ENCODE measurements at places on chromosomes 16 and 17.

GRCh38 chr16:11613381-11614303 lies 26.9 kb upstream of the LITAF start:
- DNase-seq: no peak

DNA sequence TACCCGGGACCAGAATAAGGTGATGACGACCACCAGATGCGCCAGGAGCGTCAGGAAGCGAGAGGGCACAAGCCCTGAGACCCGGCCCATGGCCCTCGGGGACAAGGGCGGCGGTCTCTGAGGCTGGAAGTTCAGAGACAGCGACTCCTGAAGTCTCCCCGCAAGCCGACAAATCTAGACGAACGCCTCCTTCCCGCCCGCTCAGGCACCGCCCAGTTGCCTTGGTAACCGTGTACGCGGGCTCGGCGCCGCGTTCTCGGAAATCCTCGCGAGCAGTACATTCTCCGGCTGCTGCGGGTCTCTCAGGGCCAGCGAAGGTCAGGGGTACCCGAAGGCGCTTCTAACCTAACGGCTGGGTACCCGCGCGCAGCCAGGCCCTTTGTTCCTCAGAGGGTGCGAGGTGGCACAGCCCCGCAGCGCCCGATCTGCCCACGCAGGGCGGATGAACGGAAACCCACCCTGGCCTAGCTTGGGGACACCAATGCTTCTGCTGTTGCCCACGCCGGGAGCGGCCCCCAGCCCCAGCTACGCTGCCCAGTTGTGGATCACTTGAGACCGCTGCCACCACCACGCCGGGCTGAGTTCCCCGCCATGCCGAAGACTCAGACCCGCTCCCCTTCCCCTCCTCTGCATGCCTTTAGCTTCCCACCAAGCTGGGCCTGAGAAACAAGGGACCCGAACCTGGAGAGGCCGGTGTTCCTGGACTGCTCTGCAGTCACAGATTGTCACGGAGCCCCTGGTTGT lies at the start of gene TMEM107:
TSS of gene TMEM107 (minus strand) at position 184 of the 744 bp plus-strand sequence. CDS start at position 90, 94 bp downstream.
- peak; percentile 95 for DNase-seq

- peak; percentile 46 for DNase-seq
These were observed 15.6 kb downstream of the QPRT start for GRCh38 chr16:29694384-29695195.

DNA sequence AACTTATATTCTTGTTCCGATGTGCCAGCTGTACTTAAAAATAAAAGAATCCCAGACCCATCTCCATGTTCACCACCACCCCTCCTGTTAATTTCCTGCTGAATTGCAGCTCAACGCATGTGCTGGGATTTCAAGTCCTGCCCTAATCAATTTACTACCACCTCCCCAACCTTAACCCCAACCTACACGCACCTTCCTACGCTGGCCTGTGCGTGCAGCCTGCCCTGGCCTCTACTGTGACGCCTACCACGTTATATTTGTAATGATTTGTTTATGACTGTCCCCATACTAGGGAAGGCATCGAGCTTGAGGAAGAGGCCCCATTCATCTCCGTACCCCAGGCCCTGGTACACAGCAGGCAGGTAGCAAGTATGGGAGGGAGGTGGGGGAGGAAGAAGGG lies 251.1 kb downstream of the MRTFB start:
- no peak for DNase-seq

- no peak for DNase-seq
These were observed 2.4 kb downstream of the MBTD1 start for GRCh38 chr17:51257150-51258081.

DNA sequence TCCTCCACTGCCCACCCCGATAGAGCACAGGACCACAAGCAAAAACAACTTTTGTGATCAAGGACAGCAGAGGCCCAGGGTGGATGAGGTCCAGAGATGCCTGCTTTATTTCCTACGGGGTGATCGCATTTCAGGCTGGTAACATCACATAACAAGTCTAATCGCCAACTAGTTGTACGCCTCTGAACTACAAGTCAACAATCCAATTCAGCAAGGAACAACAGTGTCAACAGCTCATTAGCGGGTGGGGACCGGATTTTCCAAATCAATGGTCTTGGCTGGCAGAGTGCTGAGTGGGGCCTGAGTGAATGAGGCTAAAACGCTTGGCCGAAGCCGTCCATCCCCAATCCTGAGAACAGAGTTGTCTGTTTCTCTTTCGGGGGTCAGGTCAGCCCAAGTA lies 17.1 kb downstream of the MRM3 start:
- DNase-seq: peak; percentile 43

DNA sequence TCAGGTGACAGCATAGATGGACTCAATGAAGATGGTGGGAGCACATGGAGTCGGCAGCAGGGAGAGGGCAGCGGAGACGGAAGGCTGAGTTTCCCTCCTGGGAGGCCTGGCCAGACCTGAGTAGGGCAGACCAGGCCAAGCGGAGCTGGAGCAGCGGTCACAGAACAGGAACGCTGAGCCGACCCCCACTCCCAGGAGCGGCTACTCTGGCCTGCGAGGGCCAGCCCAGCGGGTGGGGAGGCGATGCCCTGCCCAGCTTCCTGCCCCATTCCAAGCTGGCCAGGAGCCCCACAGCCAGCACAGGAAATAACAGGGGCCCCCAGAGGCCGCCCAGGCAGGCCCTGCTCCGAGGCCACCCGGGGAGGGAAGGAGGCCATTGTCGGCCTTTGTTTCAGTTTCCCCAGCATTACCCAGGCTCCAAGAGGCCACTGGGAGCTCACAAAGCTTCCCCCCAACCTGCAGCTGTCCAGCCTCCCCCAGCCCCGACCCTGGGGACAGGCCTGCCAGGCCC lies 79.8 kb downstream of the ZNF423 start:
- peak; percentile 89 for DNase-seq

- no peak for DNase-seq
These were observed 83.7 kb downstream of the SALL1 start for GRCh38 chr16:51067352-51067751.

DNA sequence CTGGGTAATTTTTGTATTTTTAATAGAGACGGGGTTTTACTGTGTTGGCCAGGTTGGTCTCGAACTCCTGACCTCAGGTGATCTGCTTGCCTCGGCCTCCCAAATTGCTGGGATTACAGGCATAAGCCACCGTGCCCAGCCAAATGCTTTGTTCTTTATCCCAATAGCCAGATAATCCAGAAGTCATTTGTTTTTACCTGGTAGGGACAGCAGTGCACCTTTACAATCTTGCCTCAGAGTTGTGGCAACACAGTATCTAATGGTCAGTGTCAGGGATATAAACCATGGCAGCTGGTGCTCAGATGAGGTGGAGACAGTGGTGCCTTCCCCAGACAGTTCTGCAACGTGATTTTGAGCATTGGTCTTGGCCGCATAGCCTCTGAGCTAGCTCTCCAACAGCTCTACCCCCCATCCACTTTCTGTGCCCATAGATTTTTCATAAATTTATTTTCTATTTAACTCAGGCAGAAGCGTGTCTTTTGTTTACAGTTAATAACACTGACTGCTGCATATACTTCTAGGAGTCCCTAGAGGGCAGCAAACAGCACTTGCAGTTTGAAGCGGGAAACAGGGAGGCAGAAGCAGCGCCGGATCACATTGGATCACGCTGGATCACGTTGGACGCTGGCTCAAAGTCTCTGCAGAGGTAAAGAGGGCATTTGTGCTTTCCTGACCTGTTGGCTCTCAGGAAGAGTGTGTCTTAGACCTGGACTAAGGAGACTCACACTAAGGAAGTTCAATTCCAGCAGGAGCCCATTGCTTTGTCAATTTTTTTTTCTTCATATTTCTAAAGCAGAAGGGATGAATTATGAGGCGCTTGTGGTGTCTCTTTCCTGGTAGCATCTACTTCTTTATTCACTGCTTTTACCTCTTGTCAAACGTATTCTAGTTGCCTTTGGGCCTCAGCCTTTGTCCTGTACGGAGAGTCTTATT lies 5.1 kb upstream of the GGT6 start:
- peak; percentile 82 for DNase-seq

DNA sequence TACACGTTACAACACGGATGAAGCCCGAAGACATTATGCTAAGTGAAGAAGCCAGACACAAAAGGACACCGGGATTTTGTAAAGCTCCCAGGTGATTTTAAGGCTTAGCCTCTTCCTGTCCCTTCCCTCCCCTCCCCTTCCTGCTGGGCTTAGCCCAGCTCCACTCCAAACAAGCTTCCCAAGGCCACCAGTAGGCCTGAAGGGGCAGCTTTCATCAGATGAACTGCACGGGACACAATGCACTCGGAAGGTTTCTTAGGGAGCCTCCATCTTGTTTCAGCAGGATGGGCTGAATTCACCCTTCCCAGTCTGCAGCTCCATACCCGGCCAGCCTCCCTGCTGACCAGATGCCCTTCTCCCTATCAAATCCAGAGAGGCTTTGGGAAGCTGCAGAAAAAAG lies 10.4 kb downstream of the MEFV start:
- no peak for DNase-seq

GRCh38 chr17:43588664-43589435 lies 42.7 kb upstream of the ETV4 start:
- DNase-seq: no peak

DNA sequence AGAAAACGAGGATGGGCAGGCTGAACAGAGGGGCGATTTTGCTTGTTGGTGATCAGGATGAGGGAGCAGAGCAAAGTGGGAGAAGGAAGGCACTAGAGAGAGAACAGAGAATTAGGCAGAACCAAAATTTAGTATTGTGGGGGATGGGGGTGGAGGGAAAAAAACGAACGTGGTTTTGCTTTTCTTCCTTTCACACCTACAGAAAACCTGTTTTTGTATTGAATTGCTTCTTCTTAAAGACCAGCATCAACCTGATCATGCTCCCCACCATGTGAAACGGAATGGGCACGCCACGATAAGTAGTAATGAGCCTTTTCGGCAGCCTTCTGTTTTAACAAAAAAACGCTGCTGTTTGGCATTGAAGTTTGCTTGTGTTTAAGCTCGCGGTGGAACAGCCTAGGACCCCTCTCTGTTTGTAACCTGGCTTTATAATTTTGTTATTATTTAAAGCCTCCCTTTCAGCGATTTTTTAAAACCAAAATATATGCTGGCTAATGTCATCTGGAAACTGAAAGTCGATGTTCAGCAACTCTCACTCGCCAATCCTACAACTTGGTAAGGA lies 36.8 kb downstream of the ERCC4 start:
- DNase-seq: no peak

DNA sequence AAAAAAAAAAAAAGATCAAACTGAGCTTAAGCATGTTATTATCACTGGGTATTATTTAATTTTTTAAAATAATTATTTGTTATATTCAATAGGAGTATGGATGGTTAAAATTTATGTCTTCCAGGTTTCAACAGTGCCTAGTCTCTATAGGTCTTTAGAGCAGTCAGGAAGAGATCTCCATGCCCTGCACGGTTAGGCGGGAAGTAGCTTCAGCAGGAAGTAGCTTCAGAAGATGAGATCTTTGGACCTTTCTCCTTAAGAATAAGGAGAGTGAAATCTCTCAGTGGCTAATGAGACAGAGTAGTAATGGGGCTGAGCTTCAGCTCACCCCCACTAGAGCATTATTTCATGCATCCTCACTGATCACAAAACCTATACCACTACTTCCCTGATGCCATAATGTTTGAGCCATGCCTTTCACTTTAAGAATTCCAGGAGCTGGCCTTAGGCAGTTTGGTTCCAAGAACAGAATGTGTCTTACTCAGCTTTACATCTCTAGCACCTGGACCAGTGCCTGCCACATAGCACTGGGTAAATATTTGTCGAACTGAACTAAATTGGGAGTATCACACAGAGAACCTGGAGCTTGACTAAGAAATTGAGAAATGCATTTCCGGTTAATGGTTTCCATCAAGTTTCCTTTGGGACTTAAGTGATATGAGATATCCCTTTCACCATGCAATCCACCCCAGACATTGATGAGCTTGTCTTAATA lies 43.5 kb downstream of the SCPEP1 start:
- no peak for DNase-seq

GRCh38 chr16:19375561-19376158 lies 42.0 kb upstream of the TMC5 start:
- DNase-seq: peak; percentile 77

GRCh38 chr17:38667099-38667786 lies 7.5 kb downstream of the EPOP start:
- DNase-seq: peak; percentile 88

DNA sequence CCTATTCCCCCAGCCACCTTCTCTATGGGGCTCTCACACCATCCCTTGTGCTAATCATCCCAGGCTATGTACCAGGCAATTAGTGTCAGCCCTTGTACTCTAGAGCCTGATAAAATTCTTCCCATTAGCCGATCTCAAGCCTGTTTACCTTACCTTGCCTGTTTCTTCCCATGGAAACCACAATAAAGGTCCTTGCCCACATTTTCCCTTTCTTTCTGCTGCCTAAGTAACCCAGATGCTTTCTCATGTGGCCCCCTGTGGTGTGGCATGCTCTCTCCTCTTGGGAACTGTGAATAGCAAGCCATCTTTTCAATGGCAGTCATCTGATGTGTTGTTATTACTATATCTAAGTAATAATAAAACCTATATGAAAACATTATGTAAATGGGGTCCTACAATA lies 265.8 kb upstream of the ELAC2 start:
- no peak for DNase-seq

- no peak for DNase-seq
These were observed 208.8 kb upstream of the NLRP1 start for GRCh38 chr17:5793157-5793556.

DNA sequence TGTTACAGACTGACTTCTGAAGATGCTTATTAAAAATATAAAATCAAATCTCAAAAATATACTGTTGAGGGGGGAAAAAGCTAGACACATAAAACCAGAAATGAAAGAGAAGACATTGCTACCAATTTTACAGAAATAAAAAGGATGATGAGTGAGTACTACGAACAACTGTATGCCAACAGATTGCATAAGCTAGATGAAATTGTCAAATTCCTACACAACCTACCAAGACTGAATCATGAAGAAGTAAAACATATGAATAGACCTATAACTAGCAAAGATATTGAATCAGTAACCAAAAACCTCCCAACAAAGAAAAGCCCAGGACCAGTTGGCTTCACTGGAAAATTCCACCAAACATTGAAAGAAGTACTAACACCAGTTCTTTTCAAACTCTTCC lies 3.5 kb upstream of the CAPNS2 start:
- DNase-seq: no peak

DNA sequence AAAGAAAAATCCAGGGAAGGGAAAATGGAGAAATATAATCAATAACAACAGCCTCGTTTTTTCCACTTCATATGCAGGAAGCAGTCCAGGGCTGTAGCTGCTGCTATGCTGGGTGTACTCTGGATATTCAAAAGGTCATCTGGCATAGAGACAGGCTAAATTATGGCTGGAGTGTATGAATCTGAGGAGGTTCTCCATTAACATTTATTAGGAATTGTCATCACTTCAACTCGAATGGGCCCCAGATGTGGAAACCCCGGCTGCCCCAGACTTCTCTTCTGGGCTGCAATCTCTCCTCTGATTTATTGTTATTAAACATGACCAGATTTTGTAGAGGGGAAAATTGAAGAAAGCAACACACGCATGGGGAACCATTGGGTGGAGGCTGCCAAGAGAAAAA lies 33.5 kb upstream of the SKAP1 start:
- no peak for DNase-seq

- DNase-seq: no peak
These were observed 20.4 kb downstream of the METTL2A start for GRCh38 chr17:62444063-62444462.
